T-helper 17 cell (primary cell): ENCODE measurements at places on chromosomes 2 and 18. TPM values are rescaled to one million over a fixed set of nuclear protein-coding genes. Genes with fewer than 3 reads are reported as not detected.
A peak's percentile ranks its signal among the peaks of the same experiment; 100 is the strongest.

CPO gene
- total RNA-seq: 0.22 TPM

GRCh38 chr2:8681786-8682692 lies at the start of gene ID2:
ID2 (plus strand) TSS chr2:8682056; CDS start chr2:8682166, 110 bp downstream.
- DNase-seq: peak; percentile 98

STEAP3 gene
- 0.13 TPM for total RNA-seq

GRCh38 chr2:128911276-128911675 lies 592.6 kb upstream of the HS6ST1 start:
- no peak for DNase-seq

DNA sequence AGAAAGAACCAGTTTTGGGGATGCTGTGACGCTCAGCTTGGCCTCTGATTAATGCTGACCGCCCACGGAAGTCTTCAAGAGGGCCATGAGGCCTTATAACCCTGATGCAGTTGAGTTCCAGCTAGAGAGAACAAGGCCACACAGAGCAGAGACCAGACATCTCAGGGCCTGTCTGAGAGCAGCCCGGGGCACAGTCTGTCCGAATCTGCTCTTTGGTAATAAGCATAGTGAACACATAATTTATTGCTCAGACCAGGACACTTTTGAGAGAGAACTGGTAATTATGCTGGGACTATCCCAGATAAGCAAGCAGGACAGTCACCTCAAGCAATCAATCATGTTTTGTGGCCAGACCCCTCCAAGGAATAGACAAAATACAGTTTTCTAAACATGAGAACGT lies 68.5 kb downstream of the STPG4 start:
- no peak for DNase-seq

ARHGEF33 gene
- total RNA-seq: not detected
